Activated CD4-positive, alpha-beta T cell treated with anti-CD3 and anti-CD28 coated beads, Interleukin-2, amount 10 ng/mL, durations not matched to agents 24 days and 14 days (primary cell): ENCODE measurements at places on chromosomes 4 and X.

DNA sequence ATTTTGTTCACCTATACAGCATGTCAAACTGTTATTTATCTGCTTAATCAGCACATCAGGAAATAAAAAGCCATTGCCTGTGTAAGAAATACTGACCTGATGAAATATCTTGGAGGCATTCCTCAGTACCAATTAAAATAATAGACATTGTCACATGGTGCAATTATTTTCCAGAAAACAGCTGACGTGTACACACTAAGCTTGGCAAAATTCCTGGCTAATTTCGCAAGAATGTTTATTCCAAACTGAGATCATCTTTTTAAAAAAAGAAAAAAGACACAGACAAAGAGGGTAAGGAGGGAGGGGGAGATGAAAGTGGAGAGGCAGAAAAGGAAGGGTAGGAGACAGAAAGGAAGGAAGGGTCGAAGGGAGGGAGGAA, 61.9 kb upstream of the NFKB1 start:
- H3K4me3 ChIP-seq = no peak overlapping the region
- peaks cover 2% of the 10 kb centered on the region for H3K36me3 ChIP-seq
- H3K27ac ChIP-seq = no peak overlapping the region
- H3K4me1 ChIP-seq = peaks cover 4% of the 10 kb centered on the region
- peaks cover 7% of the 10 kb centered on the region for H3K27me3 ChIP-seq

- H3K4me3 ChIP-seq = no peak overlapping the region
- DNase-seq = no peak
- H3K27ac ChIP-seq = no peak overlapping the region
- H3K36me3 ChIP-seq = no peaks in the 10 kb centered on the region
- H3K4me1 ChIP-seq = peaks cover 2% of the 10 kb centered on the region
Observed at GRCh38 chr4:158190718-158191117, 17.9 kb upstream of the GASK1B start.

GRCh38 chr4:148770848-148771247, 328.6 kb upstream of the NR3C2 start:
- H3K36me3 ChIP-seq = no peaks in the 10 kb centered on the region
- no peak for DNase-seq
- no peaks in the 10 kb centered on the region for H3K27me3 ChIP-seq

GRCh38 chrX:110131031-110131430, 128.1 kb downstream of the TMEM164 start:
- peaks cover 10% of the 10 kb centered on the region for H3K36me3 ChIP-seq
- H3K4me3 ChIP-seq = no peak overlapping the region
- no peak for DNase-seq
- H3K4me1 ChIP-seq = peaks cover 12% of the 10 kb centered on the region

GRCh38 chr4:161554372-161554990, 609.3 kb downstream of the FSTL5 start:
- H3K27me3 ChIP-seq = no peaks in the 10 kb centered on the region
- no peak overlapping the region for H3K4me3 ChIP-seq
- H3K36me3 ChIP-seq = no peaks in the 10 kb centered on the region
- H3K4me1 ChIP-seq = no peaks in the 10 kb centered on the region

GRCh38 chr4:143241892-143242291, 57.2 kb downstream of the USP38 start:
- H3K36me3 ChIP-seq = no peaks in the 10 kb centered on the region
- H3K4me3 ChIP-seq = no peak overlapping the region
- H3K27ac ChIP-seq = no peak overlapping the region
- no peak for DNase-seq

- no peak for DNase-seq
- no peak overlapping the region for H3K4me3 ChIP-seq
- H3K4me1 ChIP-seq = no peaks in the 10 kb centered on the region
- no peak overlapping the region for H3K27ac ChIP-seq
- H3K27me3 ChIP-seq = peaks cover 11% of the 10 kb centered on the region
Observed at GRCh38 chr4:109408711-109409110, 24.9 kb upstream of the SEC24B start.

GRCh38 chr4:86306816-86307215, 53.0 kb downstream of the MAPK10 start:
- no peaks in the 10 kb centered on the region for H3K36me3 ChIP-seq
- DNase-seq = no peak
- no peak overlapping the region for H3K4me3 ChIP-seq
- H3K4me1 ChIP-seq = no peaks in the 10 kb centered on the region
- no peak overlapping the region for H3K27ac ChIP-seq

- no peak overlapping the region for H3K27ac ChIP-seq
- H3K27me3 ChIP-seq = peaks cover 52% of the 10 kb centered on the region
- H3K36me3 ChIP-seq = no peaks in the 10 kb centered on the region
- peaks cover 8% of the 10 kb centered on the region for H3K4me1 ChIP-seq
Observed at GRCh38 chr4:154417373-154417673, 74.3 kb downstream of the DCHS2 start.

DNA sequence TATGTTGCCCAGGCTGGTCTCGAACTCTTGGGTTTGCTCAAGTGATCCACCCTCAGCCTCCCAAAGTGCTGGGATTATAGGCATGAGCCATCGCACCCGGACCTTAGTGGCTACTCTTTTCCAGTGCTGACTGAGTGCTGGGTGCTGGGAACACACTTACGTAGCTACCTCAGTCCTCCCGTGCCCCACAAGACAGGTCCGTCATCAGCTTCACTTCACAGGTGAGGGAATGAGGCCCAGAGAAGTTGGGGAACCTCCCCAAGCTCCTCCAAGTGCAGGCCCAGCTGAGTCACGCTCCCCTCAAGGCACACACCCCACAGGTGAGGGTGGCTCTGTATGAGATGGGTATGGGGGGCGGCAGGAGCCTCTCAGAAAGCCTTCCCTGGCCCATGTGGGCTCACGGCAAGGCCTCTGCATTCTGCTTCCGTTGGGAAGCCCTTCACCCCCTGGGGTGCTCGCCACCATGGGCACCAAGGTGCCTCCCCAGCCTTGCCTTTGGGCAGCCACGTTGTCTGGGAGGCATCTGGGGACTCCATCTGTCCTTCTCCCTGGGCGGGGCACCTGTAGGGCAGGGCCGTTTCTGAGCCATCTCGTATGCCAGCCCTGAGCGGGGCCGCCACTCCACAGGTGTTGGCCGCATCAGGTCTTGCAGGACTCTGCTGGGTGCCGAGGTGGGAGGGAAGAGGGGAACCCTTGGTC, 28.4 kb downstream of the NSG1 start:
- H3K4me3 ChIP-seq = no peak overlapping the region
- DNase-seq = no peak
- no peak overlapping the region for H3K27ac ChIP-seq

- peaks cover 11% of the 10 kb centered on the region for H3K36me3 ChIP-seq
- no peak for DNase-seq
- H3K4me1 ChIP-seq = no peaks in the 10 kb centered on the region
- H3K4me3 ChIP-seq = no peak overlapping the region
- no peaks in the 10 kb centered on the region for H3K27me3 ChIP-seq
Observed at GRCh38 chr4:168933423-168933822, 76.6 kb downstream of the CBR4 start.

GRCh38 chrX:123871309-123871708, 11.5 kb downstream of the XIAP start:
- DNase-seq = no peak
- H3K36me3 ChIP-seq = peaks cover 9% of the 10 kb centered on the region
- H3K4me1 ChIP-seq = peaks cover 4% of the 10 kb centered on the region
- no peak overlapping the region for H3K4me3 ChIP-seq
- no peak overlapping the region for H3K27ac ChIP-seq
- H3K27me3 ChIP-seq = no peaks in the 10 kb centered on the region

DNA sequence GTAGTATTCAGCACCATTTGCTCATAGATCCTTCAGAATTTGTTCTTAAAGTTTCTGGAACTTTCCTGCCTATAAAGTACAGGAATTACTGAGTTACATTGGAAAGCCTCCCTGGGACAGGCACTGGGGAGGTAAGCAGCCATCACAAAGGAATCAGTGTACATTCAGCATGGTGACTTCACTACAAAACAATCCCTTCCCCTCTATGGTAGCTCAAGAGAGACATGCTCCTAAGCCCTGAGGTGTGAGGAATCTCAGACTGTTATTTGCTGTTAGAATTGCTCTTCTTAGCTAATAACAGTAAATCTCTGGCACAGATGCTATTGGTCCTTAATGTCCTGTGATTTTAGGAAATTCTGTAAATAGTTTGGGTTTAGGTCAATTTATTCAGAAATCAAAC, 1898.0 kb upstream of the PCDH7 start:
- no peaks in the 10 kb centered on the region for H3K36me3 ChIP-seq
- no peak overlapping the region for H3K4me3 ChIP-seq
- DNase-seq = no peak
- H3K4me1 ChIP-seq = no peaks in the 10 kb centered on the region
- no peaks in the 10 kb centered on the region for H3K27me3 ChIP-seq

GRCh38 chr4:98555798-98556445, 102.5 kb downstream of the TSPAN5 start:
- DNase-seq = no peak
- H3K36me3 ChIP-seq = peaks cover 27% of the 10 kb centered on the region
- H3K4me3 ChIP-seq = no peak overlapping the region
- H3K27ac ChIP-seq = no peak overlapping the region
- H3K27me3 ChIP-seq = no peaks in the 10 kb centered on the region

DNA sequence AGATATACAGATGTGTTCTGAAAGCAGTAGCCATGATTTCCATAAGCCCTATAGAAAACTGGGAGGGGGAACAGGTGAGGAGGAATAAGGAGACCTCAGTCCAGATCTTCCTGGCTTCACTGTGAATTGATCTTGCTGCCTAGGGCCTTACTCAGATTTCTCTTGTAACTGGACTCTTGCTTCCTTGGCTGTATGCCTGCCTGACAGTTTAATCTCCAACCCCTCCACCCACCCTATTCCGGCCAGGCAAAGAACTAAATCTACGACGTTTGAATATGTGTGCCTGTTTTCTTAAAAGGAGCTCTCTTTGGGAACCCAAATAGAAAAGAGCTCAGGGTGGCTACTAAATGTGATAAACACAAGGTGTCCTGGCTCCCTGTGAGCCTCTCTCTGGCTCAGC, 173.0 kb downstream of the GPC3 start:
- peaks cover 4% of the 10 kb centered on the region for H3K27me3 ChIP-seq
- DNase-seq = no peak
- no peak overlapping the region for H3K27ac ChIP-seq
- H3K36me3 ChIP-seq = no peaks in the 10 kb centered on the region

- no peak overlapping the region for H3K4me3 ChIP-seq
- no peak for DNase-seq
- H3K27ac ChIP-seq = no peak overlapping the region
- H3K4me1 ChIP-seq = no peaks in the 10 kb centered on the region
- H3K36me3 ChIP-seq = no peaks in the 10 kb centered on the region
- H3K27me3 ChIP-seq = no peaks in the 10 kb centered on the region
Observed at GRCh38 chrX:36898301-36898700, 109.9 kb upstream of the FAM47C start.

- H3K4me3 ChIP-seq = no peak overlapping the region
- no peak overlapping the region for H3K27ac ChIP-seq
- DNase-seq = no peak
- no peaks in the 10 kb centered on the region for H3K27me3 ChIP-seq
- H3K4me1 ChIP-seq = no peaks in the 10 kb centered on the region
- no peaks in the 10 kb centered on the region for H3K36me3 ChIP-seq
Observed at GRCh38 chr4:7218686-7219085, 26.3 kb downstream of the SORCS2 start.

- H3K4me1 ChIP-seq = no peaks in the 10 kb centered on the region
- no peak overlapping the region for H3K4me3 ChIP-seq
- no peaks in the 10 kb centered on the region for H3K36me3 ChIP-seq
- peaks cover 1% of the 10 kb centered on the region for H3K27me3 ChIP-seq
Observed at GRCh38 chr4:113157086-113157857, 107.8 kb downstream of the ANK2 start.

DNA sequence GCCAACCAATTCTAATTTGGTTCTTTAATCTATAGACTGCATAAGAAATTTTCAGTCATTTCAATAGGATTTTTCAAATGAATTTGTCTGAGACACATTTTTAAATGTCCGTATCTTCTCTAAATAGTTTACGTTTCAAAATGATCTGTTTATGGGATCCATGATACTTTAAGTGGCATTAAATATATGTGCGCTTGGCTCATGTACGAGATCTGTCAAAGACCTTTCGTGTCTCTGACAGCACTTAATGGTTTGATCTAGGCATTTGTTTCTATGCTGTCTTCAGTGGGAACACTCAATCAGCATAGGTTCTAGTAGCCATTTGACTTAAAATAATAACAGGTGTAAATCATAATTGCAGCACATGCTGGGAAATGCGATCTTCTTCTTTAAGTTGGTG, 731.0 kb downstream of the CENPC start:
- no peaks in the 10 kb centered on the region for H3K4me1 ChIP-seq
- no peaks in the 10 kb centered on the region for H3K36me3 ChIP-seq
- no peak overlapping the region for H3K4me3 ChIP-seq
- no peaks in the 10 kb centered on the region for H3K27me3 ChIP-seq
- DNase-seq = no peak

- H3K4me1 ChIP-seq = peaks cover 2% of the 10 kb centered on the region
- peaks cover 25% of the 10 kb centered on the region for H3K27me3 ChIP-seq
- H3K27ac ChIP-seq = no peak overlapping the region
- H3K4me3 ChIP-seq = no peak overlapping the region
Observed at GRCh38 chrX:118724775-118725174, 2.6 kb upstream of the IL13RA1 start.

DNA sequence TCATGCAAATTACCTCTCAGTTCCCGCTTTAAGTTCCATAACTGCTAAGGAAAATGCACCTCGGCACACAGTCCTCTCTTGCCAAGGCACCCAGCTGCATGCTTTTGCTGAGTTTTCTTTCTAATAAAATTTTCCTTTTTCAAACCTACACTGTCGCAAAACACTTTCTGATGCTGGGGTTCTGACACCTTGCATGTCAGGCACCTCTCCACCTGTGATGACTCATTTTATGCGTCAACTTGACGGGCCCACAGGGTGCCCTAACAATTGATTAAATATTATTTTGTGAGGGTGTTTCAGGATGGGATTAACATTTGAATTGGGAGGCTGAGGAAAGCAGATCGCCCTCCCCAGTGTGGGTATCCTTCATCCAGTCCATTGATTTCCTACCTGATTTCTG, 291.0 kb upstream of the STS start:
- H3K4me1 ChIP-seq = no peaks in the 10 kb centered on the region
- no peaks in the 10 kb centered on the region for H3K36me3 ChIP-seq
- no peak overlapping the region for H3K27ac ChIP-seq
- H3K27me3 ChIP-seq = no peaks in the 10 kb centered on the region
- no peak overlapping the region for H3K4me3 ChIP-seq
- DNase-seq = no peak

DNA sequence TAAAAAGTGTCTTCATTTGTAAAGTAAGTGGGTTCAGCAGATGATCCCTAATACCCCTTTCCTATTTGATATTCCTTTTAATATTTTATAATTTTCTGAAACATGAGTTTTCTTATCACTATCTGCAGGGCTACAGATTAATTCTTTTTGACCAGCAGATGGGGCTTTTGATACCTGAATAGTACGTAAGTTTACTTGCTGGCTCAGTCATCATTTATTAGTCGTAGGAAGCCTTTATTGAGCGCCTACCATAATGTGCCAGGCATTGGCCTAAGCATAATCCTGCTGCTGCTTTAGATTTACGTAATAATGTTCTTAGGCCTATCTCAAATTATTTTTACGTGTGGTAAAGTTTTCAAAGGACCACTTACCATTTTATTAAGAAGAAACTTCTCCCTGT, 33.1 kb downstream of the OSTC start:
- H3K36me3 ChIP-seq = peaks cover 2% of the 10 kb centered on the region
- no peak for DNase-seq
- H3K27ac ChIP-seq = no peak overlapping the region
- H3K4me3 ChIP-seq = no peak overlapping the region
- peaks cover 2% of the 10 kb centered on the region for H3K4me1 ChIP-seq
